ENCODE measurements at places on chromosomes 7 and 10.
A peak's percentile ranks its signal among the peaks of the same experiment; 100 is the strongest.

- DNase-seq: no peak
These were observed 66.0 kb downstream of the PTPRE start for GRCh38 chr10:127972751-127973357.

GRCh38 chr7:25863005-25863728 is 288.8 kb upstream of the NFE2L3 start:
- DNase-seq: no peak

DNA sequence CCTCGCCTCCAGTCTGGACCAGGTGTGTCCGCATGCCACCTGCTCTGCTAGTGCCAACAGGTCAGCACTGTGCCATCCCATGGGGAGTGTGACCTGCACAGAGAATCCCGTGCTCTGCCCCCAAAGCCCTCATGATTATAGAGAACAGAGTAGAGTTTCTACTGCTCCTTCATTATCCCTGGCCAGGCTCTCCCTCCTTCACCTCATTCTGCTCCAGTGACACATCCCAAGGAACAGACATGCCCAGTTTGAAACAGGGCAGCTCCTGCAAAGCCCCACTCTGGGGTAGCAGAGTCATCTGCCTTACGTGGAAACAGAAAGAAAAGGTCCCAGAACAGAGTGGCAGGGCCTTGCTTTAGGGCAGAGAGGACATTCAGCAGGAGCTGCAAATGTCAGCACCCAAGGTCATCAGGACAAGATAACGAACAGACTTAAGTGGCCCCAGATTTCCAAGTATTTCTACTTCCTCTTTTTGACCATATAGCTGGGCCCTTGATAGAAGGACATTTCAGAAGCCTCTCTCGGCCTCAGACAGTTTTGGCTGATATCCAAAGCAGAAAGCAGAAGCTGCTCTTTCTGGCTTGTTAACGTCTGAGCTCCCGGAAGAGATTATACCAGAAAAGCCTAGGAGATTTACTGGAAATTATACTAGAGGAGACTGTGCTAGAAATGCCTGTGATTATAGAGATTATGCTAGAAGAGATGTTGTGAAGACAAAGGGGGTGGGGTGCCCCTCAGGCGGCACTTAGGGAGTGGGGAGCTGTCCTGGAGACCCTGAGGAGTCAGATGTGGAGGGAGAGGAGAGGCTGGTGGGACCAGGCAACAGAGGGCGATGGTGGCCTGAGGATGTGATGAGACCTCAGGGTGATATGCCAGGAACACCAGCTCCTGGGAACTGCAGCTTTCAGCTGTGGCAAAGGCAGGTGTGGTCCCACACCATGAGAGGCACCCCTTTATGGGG is 12.6 kb downstream of the TMEM176B start:
- no peak for DNase-seq

DNA sequence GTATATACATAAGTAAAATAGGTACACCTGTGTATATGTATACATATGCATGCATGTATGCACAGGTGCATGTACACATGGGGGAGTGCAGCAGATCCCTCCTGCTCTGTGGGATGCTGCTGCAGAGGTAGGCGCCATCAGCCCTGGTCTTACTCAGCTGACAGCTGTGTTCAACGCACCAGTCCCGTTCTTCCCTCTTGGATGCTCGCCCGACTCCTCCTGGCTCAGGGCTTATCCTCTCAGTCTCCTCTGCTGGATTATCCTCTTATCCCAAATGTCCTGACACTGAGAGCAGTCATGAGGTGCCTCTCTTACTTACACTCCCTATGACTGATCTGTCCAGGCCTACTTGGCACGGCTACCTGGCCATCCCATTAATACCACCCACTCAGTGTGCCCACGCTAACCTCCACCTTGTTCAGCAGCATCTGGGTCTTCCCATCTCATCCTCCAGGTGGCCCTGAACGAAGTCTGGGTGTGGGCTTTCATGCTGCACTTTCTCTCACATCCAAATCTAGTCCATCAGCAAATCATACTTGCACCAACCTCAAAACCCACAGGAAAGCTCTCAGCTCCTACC is 357.1 kb downstream of the TCERG1L start:
- no peak for DNase-seq

- DNase-seq: no peak
These were observed 17.2 kb downstream of the INHBA start for GRCh38 chr7:41685684-41686083.

GRCh38 chr10:31341552-31341951 is 22.5 kb downstream of the ZEB1 start:
- DNase-seq: no peak

DNA sequence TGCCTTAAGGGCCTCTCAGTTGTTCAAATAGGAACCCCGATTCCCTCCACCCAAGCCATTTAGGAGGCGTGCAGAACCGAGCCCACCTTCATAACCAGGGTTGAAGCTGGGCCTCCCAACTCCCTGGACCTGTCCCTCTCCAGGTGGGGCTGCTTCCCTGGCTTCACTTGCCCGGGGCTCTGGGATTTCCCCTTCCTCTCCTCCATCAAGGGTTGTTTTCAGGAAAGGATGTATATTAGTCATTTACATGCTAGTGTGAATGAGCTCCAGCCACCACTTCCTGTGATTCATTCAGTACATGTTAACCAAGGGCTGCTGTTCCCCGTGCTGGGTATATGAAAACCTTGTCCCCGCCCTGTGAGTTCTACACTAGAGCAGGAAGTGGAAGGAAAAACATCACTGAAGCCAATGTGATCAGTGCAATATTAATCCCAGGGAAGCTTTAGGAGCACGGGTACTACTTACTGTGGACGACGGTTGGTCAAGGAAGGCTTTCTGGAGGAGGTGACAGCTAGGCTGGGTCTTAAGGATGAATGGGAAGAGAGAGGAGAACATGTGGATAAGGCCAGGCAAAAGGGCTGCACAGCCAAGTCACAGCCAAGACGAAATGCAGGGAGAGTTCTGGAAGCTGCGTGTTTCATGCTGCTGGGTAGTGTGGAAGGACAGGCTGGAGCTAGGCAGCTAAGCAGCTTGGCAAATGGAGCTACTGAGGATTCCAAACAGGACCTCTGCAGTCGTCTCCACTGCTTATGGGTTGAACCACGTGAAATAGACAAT is 150.1 kb upstream of the SHH start:
- peak; percentile 70 for DNase-seq

DNA sequence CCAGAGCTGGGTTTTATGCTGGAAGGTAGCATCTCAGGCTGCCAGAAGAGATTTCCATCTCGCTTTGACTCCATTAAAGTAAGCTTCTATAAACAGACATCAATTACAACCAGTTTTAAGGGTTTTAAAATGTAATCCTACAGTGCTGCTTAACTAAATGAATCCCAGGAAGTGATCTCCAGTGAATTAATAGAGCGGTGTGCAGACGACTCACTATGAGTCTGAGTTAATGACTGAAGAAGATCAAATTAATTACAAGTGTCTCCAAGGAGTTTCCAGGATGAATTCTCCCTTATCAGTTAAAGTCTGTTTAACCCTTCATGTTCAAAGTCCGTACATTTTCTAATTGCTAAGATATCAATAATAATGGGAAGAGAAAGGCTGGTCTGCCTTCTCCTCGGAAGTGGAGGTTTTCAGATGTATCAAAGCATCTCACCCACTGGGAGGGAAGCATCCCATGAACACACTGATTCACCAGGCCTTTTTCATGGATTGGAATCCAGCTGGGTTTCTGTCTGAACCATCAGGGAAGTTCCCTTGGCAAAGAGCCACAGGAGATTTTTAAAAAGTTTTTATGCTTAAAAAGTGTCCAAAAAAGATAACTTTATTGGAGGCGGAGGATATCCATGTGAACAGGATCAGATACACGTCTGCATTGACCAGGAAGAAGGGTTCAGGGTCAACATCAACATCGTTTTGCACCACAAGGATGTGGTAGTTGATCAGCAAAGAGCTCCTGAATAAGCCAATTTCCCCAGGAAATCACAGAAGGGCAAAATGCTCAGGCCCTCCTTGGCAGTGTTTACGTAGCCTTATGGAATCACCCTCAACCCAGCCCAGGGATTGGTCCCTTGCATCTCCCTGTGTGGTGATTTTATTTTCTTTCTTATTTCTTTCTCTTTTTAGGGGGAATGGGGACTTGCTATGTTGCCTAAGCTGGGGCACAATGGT is 288.2 kb downstream of the POU6F2 start:
- no peak for DNase-seq

DNA sequence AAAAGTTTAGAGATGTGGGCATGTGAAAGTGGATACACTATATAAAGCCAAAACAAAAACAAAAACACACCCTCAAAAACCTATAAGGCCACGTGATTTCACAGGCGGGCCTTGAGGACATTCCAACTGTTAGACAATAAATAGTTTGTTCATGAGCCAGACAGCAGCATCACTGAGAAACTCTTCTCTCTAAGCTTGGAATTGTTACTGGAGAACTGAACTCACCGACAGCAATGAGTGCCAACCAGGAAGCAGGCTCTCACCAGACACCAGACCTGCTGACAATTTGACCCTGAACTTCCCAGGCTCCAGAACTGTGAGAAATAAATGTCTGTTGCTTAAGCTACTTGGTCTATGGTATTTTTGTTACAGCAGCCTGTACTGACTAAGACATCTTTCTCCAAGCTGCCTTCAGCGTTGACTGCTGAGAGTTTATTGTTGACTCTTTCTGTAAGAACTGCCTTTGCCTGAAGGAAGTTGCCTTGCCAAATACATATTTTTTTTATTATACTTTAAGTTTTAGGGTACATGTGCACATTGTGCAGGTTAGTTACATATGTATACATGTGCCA is 107.5 kb downstream of the EPDR1 start:
- DNase-seq: no peak

- DNase-seq: no peak
These were observed 12.0 kb downstream of the PIP4K2A start for GRCh38 chr10:22702348-22702747.

GRCh38 chr7:93148144-93148543 is at the start of gene SAMD9L:
Gene SAMD9L (minus strand): TSS chr7:93148385. CDS start chr7:93135971, 12,414 bp downstream.
- no peak for DNase-seq

GRCh38 chr7:88115258-88115796 is 104.5 kb downstream of the SRI start:
- no peak for DNase-seq

GRCh38 chr10:131402771-131403650 is 91.5 kb upstream of the TCERG1L start:
- DNase-seq: no peak

GRCh38 chr10:54905578-54906192 is 104.7 kb upstream of the PCDH15 start:
- DNase-seq: no peak

GRCh38 chr10:33481184-33481583 is 146.7 kb upstream of the NRP1 start:
- DNase-seq: no peak

- DNase-seq: peak; percentile 88
These were observed at the start of gene NMT2 for GRCh38 chr10:15168291-15168785. Gene NMT2 (minus strand): TSS chr10:15168693. CDS start chr10:15168612, 81 bp downstream.

DNA sequence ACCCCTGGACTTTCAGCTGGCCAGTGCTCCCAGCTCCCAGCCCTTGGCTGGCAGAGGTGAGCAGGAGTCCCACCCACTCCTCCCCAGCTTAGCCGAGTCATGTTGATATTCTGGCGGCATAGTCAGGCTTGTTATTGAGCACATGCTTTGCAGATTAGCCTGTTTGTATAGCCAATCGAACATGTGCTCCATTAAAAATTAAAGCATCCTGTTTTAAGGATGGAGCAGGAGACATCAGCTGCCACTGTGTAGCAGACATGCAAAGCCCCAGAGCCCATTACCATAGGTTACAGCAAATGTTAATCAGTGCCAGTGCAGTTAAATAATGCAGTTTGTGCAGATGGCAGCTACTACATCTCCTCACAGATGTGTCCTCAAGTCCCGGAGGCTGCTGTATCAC is 574.6 kb upstream of the GALNT17 start:
- DNase-seq: no peak

DNA sequence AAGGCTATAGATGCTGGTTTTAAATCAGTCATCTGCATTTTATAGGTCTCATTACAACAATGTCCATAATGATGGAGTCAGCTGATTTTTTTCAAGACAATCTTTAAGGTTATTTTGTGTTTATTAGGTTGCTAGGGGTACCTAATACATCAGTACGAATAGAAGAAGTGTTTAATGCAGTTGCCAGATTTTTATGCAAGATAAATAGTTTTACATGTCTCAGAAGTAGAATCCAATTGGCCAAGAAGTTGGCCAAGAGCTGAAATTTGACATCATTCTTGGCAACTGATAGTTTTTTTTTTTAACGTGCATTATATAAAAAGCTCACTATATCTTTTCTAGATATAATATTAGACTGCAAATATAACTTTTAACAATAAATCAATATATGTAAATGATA is 208.5 kb downstream of the TRIL start:
- no peak for DNase-seq

DNA sequence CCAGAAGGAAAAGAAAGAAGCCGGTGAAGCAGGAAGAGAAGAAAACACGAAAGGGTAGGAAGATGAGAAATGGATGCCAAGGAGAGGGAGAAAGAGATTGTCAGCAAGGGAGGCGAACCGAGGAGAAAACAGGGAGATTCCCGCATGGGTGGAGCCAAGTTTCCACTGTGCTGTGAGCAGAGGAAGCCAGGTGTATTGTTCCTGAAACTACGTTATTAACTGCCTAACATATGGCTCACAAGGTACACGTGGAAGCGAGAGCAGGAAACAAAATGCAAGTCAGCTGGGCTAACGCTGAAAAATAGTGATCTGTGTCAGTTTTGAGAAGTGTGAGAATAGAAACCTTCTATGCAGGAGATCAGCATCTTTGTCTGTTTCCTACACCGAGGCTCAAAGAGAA is 20.4 kb upstream of the HIPK2 start:
- DNase-seq: no peak

DNA sequence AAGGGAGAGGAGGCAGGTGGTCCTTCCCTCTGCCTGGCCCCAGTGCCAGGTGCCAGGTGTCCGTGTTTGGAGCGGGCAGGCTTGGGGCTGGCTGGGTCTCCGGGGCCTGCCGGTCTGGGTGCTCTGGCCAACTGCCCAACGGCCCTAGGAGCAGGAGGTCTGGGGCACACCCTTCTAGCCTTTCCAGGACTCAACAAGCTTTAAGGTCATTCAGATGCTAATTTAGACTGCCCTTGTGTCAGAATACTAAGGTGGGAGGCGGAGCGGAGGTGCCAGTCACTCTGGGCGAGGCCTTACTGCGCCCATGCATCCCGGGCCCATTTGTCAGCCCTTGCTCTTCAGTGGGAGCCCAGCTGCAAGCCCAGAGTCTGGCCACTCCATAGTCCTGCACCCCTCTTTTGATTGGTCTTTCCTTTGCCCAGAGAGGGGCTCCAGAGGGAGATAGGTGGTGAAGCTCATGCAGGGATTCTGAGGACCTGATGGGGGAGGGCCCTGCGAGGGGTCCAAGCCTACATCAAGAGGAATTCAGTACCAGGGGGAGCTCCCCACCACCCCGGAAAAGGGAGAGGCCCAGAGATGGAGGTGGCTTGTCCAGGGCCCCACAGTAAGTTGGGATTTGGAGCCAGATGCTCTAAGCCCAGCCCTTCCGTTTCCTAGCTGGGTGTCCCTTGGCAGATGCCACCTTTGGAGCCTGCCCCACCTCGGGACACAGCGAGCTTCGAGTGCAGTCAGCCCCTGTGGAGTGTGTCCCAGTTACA is 1.3 kb downstream of the PGAM2 start:
- no peak for DNase-seq

GRCh38 chr7:47803025-47803424 is 145.2 kb downstream of the PKD1L1 start:
- no peak for DNase-seq

All from Calu3 (cell line).